ENCODE measurements at places on chromosomes 12 and 14.

DNA sequence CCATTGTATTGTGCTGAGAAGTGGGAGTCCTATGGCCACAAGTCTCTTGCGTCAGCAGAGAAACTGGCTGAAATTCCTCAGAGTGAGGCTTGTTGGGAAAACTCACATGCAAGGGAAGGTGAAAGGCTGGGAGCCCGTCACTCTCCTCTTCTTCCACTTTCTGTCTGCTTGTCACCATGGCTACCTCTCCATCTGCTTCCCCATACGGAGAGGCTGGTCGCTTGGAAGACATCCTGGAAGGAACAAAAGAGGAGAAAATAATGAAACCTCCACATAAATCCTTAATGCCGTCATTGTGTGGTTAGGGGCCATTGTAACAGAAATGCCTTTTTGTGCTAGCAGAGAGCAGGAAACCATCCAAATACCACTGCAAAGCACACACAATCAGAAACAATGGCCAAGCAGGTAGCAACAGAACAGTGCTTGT is 53.7 kb downstream of the SOX5 start:
- no peak for DNase-seq

- no peak for DNase-seq
Observed at GRCh38 chr12:118319627-118320026, 53.1 kb downstream of the TAOK3 start.

GRCh38 chr14:74299061-74299545 is 3.6 kb downstream of the ABCD4 start:
- DNase-seq, result no peak

GRCh38 chr12:63982604-63983295 is 138.2 kb downstream of the SRGAP1 start:
- no peak for DNase-seq

DNA sequence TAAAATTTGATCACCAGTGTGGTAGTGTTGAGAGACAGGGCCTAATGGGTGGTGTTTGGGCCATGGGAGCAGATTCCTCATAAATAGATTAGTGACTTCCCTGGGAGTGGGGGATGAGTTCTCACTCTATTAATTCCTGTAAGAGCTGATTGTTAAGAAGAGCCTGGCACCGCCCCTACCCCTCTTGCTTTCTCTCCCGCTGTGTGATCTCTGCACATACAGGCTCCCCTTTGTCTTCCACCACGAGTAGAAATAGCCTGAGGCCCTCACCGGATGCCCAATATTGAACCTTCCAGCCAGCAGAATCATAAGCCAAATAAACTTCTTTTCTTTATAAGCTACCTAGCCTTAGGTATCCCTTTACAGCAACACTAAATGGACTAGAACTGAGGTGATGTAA is 31.9 kb upstream of the CAND1 start:
- DNase-seq, result no peak

DNA sequence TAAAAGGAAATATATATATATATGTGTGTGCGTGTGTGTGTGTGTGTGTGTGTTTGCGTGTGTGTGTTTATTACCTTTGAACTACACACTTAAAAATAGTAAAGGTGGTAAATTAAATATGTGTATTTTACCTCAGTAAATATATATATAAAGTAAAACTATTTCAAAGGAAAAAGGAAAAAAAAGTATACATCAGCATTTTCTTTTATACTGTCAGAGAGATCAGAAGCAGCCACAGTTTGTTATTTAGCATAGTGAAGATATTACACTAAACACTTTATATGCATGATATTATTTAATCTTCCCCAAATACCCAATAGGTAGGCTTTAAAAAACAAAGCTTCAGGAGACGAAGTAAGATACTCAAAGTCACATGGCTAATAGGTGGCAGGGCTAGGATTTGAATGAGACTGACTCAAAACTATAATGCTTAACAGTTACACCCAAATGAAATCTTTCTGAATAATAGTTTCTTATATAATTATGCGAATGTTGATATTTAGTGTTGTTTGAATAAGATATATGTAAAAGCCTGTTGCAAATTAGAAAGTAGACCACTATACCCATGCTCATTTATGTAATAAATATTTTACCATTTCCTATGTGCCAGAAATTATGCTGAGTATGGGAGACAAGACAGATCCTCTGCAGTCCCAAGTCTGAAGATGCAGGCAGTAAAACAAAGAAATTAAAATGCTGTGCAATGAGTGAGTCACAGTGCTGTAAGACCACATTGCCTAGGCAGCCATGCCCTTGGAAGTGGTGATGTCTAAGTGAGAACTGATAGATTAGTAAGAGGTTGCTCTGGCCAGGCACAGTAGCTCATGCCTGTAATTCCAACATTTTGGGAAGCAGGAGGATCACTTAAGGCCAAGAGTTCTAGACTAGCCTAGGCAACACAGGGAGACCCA is 66.1 kb downstream of the PDZRN4 start:
- DNase-seq, result no peak

GRCh38 chr14:97453991-97454390 is 656.8 kb downstream of the VRK1 start:
- no peak for DNase-seq

GRCh38 chr12:113332688-113333417 is 2.1 kb downstream of the SLC8B1 start:
- no peak for DNase-seq

DNA sequence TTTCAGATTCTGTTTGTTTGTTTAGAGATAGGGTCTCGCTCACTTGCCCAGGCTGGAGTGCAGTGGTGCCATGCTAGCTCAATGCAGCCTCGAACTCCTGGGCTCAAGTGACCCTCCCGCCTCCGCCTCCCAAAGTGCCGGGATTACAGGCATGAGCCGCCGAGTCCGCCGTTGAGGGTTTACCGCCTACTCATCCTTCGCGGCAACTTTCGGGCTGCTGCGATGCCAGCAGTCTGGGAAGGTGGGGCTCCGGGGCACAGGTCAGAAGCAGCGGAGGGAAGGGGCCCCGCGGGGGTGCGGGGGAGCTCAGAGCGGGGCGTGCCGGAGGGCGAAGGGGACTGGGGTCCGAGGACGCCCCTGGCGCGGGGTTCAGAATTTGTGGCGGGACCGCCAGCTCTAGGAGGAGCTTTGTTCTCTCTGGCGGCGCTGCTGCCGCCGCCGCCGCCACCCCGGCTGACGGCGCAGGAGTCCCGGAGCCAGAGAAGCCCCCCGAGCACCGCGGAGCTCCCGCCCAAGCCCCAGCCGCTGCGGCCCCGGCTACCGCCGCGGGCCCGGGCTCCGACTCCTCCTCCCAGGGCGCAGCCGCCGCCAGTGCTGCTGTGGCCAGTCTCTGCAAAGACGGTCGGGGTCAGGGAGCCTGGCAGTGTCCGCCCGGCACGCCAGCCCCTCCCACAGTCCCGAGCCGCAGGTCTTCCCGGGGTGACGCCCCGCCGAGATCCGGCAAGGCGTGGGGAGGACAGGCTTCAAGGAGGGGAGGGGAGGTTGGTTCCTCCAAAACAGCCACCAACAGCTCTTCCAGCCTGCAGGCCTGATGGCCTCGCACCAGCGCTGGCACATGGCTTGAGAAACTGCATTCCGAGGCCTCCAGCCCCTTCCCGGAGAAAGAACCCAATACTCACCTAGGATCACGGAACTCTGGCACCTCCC is 10.9 kb upstream of the KRT77 start:
- DNase-seq, result no peak
